ENCODE measurements at places on chromosomes 11 and 22.

DNA sequence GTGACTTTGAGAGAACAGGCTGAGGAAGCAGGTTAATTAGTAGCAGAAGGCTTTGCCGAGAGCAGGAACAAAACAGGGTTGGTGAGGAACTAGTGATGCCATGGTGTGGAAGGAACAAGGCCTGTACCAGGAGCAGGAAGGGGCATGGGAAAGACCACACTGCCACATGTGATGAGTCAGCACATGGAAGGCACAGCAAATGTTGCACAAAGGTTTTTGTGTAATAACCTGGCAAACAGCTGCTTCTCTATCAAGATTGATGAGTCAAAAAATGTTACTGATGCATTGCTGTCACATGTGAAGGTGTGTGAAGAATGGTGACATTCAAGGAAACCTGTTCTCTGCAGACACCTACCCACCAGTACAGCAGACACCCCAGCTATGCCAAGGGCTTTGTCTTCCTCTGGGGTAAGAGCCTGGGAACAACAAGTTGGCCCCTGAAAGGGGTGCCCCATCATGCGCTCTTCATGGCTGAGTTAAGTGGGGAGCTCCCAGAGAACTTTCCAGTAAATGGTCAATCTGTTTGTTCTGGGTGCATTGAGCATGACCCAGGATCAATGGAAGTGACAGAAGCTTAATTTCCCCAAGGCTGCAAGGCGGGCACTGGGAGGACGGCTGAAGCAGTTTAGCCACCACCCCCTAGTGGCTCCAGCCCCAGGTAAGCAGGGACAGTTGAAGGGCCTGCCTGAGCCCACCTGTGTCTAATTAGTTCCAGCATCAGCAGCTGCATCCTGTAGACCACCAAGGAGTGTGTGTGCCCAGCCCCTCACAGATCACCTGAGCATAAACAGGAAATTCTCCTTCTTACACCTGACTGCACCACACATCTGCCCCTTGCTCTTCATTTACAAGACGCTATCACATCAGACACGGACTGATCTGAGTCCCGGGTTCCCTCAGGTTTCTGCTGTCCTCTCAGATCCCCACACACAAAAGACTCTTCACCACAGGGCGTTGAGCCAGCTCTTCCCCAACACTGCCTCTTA lies 47.6 kb downstream of the GGTLC2 start:
- DNase-seq, result no peak

DNA sequence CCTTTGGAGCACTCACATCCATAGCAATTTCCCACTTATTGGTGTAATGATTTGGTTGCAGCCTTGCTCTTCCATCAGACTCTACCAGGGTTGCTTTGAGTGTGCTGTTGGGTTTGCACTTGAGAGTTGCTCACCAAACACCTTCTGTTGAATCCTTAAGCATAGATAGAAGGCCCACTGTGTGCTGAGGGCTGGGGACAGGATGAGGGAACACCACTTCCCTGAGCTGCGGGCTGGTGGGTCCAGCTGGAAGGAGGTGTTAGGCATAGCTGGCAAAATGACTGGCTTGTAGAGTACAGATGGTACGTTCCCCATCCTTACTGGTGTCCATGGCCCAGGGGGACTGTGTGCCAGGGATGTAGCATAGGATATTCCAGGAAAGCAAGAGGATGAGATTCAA lies 3.9 kb downstream of the PRDM11 start:
- no peak for DNase-seq

- no peak for DNase-seq
Observed at GRCh38 chr11:35207471-35208403, 68.8 kb downstream of the CD44 start.

- DNase-seq, result no peak
Observed at GRCh38 chr22:27111796-27112672, 454.6 kb downstream of the MIAT start.

DNA sequence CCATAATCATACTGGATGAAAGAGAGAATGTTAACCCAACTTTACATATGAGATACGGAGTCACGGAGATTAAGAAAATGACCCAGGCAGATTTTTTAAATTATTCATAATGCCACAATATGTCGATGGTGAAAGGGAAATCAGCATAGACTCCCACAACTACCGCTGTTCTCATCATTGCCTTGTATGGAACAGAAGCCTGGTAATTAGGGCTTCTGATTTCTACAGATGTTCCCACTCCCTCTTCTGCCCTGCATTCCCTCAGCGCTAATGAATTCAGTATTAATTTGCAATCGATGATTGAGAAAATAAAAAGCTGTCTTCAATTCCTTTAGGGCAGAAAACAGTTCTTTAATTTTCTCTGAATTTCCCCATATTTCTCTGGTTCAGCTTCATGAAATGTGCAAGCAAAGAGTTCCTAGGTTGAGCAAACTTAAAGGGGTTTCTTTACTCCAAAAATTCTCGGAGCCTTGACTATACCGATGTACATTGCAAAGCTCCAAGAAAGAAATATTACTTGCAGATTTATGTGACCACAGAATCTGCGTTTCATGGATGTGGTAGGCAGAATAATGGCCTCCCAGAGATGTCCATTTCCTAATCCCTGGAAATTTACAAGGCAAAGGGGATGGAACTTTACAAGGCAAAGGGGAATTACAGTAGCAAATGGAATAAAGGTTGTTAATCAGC lies 134.9 kb upstream of the ZC3H12C start:
- no peak for DNase-seq

DNA sequence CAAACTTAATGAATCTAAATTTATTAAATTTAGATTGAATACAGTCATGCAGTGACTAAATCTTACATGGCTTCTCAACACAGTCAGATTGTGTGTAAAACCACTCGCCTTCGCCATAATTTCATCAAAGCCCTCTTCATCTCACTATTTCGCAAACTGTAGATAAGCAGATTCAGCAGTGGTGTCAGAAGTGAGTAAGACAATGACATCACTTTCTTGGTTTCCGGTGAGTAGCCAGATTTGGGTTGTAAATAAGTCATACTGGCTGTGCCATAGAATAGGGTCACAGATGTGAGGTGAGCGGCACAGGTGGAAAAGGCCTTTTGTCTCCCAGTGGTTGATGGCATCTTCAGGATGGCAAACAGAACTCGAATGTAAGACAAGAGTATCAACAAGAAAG lies 3.4 kb downstream of the OR10A6 start:
- no peak for DNase-seq

DNA sequence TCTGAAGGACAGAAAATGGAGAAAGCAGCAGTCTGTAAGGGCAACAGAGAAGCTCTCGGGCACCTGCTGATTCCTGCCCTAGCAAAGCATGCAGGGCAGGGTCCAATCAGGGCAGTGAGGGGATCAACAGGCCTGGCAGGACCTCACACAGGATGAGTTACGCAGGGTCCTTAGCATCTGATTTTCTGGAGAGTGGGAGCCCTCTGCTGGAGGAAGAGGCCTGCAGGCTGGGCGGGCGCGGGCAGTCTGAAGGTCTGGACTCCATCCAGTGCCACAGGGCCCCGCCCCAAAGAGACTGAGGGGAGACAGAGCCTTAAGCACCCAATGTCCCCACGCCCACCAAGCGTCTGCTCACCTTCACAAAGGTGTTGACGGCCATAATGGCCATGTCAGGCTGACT lies 28.9 kb downstream of the AP1B1 start:
- peak; percentile 31 for DNase-seq

DNA sequence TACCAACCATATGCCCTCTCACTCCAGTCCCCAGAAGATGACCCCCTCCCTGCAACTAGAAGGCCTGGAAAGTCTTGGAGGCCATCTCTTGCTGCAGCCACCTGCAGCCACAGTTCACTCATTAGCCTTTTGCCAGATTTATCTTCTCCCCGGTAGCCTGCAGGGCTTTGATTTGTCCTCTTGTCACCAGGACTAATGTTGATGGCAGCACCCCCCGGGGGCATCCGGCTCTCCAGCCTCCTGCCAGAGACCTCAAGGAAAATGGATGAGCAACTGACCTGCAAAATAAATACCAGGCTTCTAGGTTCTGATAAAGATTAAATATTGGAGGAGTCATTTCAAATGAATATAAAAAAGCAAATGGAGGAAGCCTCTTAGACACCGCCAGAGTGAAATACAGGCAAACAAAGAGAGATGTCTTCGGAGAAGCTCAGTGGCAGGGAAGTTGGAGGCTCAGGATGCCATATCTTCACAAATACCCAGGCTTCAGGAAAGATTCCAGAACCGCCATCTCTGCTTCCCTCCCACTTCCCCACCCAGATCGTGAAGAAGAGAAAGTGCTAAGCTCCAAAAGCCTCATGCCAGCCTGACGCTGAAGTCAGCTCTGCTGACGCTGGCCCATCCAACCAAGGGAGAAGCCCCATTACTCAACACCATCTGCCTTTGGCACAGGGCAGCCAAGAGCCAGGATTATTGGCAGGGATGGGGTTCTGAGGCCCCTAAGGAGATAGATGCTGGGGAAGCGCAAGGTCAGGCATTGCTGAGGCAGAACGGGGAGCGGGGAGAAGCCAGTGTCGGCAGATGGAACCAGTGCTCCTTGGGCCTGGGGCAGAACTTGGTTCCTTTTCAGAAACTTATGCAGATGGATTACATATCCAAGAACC lies 362.7 kb downstream of the CADM1 start:
- DNase-seq, result no peak

DNA sequence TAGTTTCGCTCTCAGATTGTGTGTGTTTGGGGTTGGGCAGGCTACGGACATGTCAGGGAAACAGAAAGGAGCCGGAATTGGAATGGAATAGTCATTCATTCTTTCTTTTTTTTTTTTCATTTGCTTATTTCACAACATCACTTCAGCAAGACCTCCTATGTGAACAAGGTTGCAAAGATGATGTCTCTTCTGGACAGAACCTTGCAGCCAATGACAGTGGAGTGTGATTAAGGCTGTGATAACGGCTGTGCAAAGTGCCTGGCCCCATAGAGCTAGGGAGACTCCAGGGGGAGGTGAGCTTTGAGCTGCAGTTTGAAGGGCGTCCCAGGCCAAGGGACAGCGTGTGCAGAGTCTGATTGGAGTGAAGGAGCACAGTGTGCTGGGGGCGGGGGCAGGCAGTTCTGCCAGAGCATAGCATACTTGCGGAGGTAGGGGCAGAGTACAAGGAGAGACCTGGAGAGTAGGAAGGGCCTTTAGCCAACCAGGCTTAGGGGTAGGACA lies 3.4 kb downstream of the TIGD3 start:
- DNase-seq, result no peak

GRCh38 chr22:20636075-20636812 lies 128.8 kb downstream of the MED15 start:
- no peak for DNase-seq

- DNase-seq, result no peak
Observed at GRCh38 chr11:88744140-88744539, 321.6 kb downstream of the GRM5 start.

GRCh38 chr11:57210781-57211180 lies 26.3 kb downstream of the APLNR start:
- DNase-seq, result no peak

Measured in renal pelvis (tissue), 12 donors.